ENCODE measurements at places on chromosomes 2 and 18.

DNA sequence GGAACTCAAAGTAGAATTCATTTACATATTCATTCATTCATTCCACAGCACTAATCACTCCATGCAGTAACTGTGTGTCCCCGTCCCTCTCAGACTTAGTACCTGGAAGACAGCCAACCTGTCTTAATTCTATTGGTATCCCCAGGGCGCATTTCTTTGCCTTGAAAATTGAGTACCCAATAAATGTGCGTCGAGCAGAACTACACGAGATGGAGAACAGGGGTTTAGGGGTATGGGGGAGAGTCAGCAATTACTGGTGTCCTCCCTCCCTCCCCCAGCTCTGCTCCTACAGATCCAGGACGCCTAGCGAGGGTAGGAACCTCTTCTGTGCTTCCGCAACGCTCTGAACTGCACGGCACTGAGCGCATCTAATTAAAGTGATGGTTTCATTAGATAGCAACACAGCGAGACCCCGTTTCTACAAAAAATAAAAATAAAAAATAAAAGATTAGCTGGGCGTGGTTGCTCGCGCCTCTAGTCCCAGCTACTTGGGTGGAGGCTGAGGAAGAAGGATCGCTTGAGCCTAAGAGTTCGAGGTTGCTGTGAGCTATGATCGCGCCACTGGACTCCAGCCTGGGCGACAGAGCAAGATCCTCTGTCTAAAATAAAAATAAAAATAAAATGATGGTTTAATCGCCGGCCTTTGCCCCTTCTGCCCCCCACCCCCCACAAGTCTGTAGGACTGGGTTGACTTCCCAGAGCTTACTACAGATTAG lies 614 bp upstream of the FKBP1B start:
- DNase-seq = no peak

DNA sequence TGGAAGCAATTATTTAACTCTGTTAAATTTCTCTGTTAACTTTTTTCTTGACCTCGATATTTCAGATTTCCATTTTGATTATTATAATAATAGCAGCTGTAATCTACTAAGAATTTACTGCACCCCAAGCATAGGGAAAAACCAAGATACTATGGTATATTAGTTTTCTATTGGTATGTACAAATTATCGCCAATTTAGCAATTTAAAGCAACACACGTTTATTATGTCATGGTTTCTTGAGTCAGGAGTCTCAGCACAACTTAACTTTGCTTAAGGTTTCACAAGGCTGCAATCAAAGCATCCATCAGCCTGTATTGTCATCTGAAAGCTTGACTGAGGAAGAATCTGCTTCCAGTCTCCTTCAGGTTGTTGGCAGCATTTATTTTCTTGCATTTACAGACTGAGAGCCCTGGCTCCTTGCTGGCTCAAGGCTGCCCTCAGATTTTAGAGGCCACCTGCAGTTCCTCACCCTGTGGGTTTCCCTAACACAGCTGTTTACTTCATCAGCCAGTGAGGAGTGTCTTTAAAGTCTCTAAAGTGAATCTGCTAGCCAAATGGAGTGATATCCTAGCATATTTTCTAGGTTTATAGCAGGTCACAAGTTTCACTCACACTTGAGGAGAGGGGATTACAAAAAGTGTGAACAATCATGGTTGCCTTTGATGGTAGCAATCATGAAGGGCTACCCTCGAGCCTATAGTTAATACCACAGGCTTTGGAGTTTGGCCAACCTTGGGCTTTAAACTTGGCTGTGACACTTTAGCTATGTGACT lies 4.4 kb upstream of the VPS54 start:
- no peak for DNase-seq

- DNase-seq = no peak
Measured at GRCh38 chr2:70959851-70960832, 18.3 kb upstream of the ANKRD53 start.

DNA sequence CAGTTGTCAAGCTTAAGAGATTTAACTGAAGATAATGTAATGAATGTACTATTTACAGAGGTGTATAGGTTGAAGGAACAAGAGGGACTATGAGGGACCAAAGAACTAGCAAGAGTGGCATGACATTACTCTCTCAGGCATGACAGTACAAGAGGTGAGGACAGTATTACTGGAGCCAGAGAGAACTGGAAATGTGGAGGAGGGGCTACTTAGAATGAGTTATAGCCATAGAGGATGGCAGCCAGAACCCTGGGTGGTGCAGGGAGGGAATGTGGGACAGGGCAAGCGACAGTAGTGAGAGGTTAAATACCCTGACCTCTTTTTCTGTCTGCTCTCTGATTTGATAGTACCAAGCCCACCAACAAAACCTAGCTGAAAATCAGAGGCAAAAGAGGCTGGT lies 122.6 kb upstream of the UGP2 start:
- DNase-seq = no peak

- no peak for DNase-seq
Measured at GRCh38 chr2:194260185-194260584, 1396.8 kb upstream of the SLC39A10 start.
